Inflammatory macrophage treated with lipopolysaccharide for 1 hour (primary cell): ENCODE measurements at places on chromosomes 2 and 18.

DNA sequence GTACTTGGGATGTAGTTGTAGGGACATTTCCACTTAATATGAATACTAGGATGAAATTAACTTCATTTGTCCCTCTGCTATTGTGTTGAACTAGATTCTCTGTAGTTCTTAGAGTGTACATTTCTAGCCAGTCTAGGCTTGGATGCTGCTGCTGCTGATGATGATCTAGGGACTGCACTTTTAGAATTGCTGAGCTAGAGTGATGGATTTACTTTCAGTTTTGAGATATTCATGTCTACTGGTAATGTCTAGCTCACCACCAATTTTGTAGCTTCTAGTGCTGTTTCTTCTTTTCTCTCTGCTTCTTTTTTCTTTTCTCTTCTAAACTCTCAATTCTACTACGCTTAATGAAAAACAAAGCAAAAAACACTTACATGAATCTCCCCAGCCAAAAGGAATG, 49.4 kb downstream of the MRPS9 start:
- no peak for DNase-seq

GRCh38 chr2:241309684-241310117, 5.8 kb downstream of the HDLBP start:
- peak; percentile 39 for DNase-seq

GRCh38 chr18:68438983-68439382, 275.9 kb downstream of the TMX3 start:
- DNase-seq, result no peak

GRCh38 chr2:134988994-134989605, 58.1 kb downstream of the MAP3K19 start:
- DNase-seq, result peak; percentile 11

DNA sequence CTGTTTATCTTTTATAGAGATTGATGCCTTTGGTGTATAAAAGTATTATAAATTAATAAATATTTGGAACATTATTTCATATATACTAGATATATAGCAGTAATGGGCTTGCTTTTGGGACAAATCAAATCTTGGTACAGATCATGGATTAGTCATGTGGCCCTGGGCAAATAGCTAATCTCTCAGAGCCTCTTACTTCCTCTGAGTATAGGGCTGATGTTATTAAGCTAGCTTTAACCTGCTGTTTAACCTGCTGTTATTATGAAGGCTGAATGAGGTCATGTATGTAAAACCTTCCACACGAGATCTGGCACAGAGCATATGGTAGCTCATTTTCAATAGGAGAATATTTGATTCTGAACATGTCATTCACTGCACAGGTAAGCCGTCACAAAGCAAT, 5.7 kb downstream of the ITGB6 start:
- DNase-seq, result no peak

GRCh38 chr2:199302851-199303250, 154.9 kb downstream of the SATB2 start:
- no peak for DNase-seq

- no peak for DNase-seq
Observed at GRCh38 chr18:69291755-69292154, 108.9 kb upstream of the DOK6 start.

DNA sequence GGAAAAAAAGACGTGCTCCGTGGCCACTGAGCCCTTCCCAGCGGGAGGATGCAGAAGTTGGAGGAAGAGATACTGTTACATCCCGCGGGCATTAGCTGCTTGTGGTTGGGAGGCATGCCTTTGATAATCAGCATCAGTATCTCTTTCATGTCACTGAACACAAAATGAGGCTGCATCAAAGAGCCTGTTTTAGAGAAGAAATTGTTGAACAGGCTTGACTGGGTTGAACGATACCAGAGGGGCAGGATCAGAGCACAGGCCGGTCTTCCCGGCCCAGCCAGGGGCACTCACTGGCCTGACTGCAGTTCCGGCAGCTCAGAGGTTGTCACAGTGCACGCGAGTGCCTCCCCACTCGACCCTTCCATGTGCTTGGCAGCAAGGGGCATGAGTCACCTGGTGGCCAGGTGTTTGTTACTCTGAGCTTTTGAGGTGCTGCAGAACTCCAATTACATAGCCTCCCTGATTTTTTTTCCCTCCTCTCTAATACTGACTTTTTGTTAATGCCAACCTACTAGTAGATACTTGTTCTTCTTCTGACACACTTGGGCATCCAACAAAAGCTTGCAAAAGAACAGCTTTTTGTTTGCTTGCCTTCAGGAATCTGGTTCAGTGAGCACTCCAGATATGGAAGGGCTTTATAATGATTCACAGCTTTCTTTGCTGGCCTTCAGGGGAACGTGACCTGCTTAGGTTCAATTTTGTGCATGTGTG, 121.6 kb downstream of the VAPA start:
- DNase-seq, result no peak
